CD4-positive, alpha-beta T cell treated with Interferon gamma for 1 hour (primary cell): ENCODE measurements at places on chromosomes 5 and 9.
A peak's percentile ranks its signal among the peaks of the same experiment; 100 is the strongest.

DNA sequence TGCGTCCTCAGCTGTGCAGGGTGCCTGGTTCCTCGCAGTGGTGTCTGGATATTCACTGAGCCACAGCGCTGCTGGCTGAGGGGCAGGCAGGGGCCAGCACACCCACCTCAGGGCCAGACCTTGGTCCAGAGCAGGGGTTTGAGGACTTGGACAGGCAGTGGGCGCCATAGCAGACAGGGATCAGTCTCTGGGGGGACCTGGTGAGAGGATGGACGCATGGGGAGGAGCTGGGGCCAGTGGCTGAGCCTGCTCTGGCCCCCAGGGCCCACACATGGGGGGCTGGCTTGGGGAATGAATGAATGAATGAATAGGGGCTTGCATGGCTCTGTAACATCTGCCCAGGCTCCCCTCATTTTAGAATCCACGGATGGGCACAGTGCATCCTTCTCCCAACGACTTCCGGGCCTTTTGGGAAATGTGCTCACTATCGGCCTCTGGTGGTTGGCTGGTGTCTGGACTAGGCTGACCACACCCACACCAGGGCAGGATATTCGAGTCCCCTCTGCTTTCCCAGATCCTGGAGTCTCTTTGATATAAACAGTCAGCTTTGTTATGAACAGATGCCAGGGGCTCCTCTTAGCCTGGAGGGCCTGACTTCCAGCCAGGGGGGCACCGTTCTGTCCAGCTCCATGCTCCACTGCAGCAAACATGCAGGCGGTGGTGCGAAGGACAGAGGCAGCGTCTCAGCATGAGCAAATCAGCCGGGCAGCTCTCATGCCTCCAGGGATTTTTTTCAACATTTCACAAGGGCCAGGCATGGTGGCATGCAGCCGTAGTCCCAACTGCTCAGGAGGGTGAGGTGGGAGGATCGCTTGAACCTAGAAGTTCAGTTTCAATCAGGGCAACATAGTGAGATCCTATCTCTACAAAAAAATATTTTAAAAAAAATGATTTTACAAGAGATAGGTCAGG, 62.6 kb downstream of the NEK6 start:
- peak; percentile 21 for DNase-seq

GRCh38 chr9:86665416-86665815, 281.9 kb downstream of the GAS1 start:
- DNase-seq: no peak

DNA sequence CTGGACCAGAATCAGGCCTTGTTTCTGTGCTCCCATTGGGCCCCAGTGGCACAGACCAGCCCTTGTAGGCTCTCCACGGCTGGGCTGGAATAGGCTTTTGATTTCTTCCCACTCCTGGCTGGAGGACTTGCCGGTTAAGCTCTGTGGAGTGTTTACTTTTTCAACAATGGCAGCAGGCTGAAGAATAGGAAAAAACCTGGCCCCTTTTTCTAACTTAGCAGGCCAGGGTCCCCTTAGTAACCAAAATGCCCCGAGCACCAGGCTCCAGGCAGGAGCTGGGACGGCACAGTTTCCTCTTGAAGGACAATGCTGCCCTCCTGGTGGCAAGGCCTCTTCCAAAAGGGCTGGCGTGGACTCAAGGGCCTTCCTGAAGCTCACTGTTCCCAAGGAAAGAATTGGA, 230.3 kb downstream of the CRB2 start:
- no peak for DNase-seq

DNA sequence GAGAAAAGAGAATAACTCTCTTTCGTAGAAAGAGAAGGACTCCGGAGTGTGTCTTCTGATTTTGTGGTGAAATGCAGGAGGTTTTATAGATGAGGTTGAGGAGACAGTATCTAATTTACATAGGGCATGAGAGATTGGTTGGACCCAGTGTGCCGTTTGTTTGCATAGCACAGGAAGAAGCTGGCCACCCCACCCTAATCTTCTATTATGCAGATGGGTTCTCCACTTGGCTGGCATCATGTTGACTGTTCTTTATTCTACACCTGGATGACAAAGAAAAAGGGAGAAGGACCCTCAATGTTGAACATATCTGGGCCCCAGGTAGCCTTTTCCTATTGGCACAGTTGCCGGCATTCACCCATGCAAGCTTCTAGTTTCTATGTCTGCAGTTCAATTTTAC, 23.2 kb upstream of the MINAR2 start:
- DNase-seq: no peak

DNA sequence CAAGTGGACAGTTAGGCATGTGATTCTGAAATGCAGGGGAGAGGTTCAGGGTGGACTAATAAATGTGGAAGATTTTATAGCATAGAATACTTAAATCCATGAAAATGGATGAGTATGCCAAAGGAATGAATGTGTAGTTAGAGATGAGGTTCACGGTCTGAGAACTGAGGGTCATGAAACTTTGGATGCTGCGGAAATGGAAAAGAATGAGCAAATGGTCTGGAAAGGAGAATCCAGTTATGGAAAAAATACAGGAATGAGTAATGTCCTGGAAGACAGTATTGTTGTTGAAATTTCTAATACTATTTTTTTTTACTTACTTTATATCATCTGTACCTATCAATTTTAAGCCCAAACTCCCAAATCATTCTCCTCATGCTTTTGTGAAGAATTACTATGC, 2369.4 kb downstream of the MAT2B start:
- no peak for DNase-seq

DNA sequence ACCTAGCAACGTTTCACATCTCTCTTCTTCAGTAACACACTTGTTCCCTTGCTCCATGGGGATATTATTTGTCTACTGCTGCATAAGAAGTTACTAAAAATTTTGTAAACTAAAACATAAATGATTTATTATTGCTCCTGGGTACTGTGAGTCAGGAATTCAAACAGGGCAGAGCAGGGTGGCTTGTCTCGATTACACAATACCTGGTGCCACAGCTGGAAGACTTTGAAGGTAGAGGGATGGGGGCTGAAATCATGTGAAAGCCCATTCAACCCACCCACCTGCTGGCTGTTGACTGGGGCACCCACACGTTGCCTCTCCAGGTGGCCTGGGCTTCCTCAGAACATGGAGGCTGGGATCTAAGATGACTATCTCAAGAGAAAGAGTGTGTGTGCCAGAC, 213.2 kb downstream of the ESM1 start:
- DNase-seq: no peak

DNA sequence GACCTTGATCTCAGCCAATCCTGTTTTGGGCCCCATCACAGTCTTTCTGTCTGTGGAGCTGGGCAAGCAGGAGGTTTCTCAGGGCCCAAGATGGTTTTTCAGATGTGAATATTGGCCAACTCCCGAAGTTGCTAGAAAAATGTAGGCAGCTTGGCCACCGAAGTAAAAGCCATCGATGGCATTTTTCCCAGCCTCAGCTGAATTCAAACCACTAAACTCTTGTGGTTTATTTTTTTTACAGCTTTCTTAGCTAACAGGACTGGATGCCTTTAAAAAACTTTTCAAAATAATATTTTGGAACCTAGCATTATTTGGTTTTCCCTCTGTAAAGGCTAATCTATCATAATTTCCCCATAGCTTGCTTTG, 102.5 kb upstream of the ERCC6L2 start:
- DNase-seq: no peak

DNA sequence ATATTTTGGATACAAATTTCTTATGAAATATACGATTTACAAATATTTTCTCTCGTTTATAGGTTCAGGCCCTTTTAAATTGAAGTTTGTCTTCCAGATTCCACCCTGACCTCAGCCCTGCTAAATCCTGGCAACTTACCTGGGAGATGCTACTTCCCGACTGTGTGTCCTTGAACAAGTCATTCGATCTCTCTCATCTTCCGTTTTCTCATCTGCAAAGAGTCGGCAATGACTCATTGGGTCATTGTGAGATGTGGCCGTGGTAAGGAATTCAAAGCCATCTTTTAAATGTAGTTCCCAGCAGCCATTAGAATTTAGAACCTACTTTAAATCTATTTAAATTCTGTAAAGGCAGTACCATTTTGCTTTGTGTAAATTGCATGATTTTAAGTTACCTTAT, 72.5 kb downstream of the LHX2 start:
- DNase-seq: no peak

DNA sequence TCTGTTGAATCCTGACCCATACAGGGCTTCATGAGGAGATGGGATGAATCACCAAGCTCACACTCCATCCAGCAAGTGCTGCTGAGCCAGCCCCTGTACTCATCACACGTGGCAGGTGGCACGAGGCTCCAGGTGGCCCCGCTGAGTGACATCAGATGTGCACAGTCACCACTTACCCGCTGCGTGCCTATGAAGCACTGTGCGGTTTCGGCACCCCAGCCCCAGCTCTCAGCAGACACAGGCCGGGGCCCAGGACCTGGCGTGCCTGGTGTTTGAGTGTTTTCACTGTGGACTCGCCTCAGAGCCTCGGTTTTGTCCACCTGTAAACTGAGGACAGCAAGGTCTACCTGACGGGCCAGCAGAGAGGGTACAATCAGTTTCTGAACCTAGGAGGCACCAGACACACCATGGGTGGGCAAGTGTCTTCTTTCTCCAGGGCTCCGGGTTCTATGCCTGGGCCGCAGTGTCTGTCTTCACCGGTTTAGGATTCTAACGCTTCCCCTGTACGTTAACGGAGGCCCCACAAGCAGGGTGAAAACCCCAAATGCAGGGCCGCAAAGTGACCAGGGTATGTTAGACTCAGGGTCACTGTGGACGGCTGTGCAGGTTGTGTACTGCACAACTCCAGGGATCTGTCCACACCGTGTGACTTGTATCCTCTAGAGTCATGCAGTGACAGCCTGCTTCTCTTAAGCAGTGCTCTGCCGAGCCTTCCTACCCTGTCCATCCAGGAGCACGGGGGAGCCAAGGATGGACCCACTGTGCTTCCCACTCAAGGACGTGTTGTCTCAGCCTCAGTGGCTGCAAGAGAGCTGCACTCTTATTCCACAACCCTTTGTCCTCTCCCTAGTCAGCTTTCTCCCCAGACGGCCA, 44.3 kb upstream of the COL5A1 start:
- DNase-seq: no peak

- no peak for DNase-seq
Measured at GRCh38 chr5:31753700-31754357, 114.9 kb downstream of the PDZD2 start.

DNA sequence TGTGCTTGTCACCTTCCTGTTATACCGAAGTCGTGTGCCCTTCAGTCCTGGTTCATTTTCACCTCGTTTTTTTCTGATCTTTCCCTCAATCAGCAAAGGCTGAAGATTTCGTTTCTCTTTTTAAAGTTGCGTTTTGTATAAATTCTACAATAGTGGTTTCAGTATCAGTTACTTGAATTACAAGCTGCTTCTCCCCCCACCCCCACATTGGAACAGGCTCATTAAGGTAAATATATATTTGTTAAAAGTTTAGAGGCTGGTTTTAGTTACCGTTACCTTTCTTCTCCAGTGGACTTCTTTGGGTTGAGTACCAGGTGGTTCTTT, 881 bp downstream of the SUB1 start:
- no peak for DNase-seq

DNA sequence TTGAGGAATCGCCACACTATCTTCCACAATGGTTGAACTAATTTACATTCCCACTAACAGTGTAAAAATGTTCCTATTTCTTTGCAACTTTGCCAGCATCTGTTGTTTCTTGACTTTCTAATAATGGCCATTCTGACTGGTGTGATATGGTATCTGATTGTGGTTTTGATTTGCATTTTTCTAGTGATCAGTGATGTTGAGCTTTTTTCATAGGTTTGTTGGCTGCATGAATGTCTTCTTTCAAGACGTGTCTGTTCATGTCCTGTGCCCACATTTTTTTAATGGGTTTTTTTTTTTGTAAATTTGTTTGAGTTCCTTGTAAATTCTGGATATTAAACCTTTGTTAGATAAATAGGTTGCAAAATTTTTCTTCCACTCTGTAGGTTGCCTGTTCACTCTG, 615.9 kb downstream of the SEMA5A start:
- DNase-seq: no peak

GRCh38 chr5:94788527-94788926, 170.1 kb downstream of the SLF1 start:
- DNase-seq: no peak

DNA sequence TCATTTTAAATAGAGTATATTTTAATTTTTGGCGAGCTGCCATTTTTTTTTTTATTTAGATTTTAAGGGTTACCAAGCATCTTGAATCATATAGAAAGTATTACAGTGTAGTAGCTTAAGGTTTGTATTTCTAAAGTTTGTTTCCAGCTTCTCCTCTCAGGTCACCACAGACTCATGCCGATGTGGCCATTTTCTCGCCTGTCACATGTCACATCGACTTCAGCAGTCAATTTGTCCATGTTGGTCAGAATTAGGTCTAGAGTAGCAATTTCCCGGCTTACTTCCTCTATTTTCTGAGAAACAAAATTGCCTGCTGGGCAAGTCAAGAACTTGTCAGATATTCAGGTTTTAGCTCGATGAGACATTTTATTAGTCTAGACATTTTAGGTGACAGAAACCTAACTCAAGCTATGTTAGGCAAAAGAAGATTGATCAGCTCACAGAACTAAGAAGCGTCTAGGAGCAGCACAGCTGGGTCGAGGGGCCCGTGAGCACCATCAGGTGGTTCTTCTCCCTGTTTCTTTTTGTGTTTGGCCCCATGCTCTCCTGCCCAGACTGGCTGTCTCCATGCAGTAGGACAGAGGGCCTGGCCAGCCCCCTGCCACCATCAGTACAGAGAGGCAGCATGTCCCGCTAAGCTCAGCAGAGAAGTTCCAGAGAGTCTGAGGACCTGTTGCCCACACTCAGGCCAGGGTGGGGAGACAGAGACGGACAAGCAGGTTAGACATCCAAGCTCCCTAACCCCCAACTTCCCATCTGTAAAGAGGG, 48.4 kb upstream of the AFAP1L1 start:
- no peak for DNase-seq

DNA sequence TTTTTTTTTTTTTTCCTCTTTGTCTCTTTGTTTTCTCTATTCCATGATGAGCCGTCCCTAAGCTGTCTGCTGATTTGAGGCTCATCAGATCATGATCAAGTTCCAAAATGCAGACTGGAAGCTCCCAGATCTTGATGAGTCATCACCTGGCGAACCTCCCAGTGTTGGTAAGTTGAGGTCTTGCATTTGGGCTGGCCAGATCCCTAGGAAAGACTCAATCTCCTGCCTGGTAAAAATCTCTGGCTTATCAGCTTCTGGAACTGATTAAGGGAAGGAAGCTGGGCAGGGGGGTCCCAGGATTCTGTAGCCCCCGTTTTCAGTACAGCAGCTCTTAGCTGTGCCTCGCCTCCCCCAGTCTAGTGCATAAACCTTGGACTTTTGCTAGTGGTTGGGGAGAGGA, 69.0 kb downstream of the TSPAN17 start:
- DNase-seq: no peak

DNA sequence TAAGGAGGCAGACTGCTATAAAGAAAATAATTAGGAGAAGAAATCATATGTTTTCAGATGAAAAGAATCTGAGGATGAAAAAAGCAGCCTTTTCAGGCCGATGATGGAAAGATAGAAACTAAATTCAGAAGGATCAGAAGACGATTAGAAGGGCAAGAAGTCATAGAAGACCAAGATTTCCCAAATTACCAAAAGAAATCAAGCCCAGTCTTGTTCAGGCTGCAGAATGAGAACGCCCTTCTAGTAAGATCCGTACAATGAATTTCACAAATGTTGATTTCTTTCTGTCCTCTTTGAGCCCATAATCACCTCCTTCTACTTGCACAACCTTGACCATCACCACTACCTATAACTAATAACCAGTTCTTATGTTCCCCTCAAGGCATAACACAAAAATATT, 114.6 kb upstream of the CCDC152 start:
- DNase-seq: no peak
